ENCODE measurements at places on chromosomes 4 and X.
A peak's percentile ranks its signal among the peaks of the same experiment; 100 is the strongest.

GRCh38 chrX:115588179-115588578 lies 27.2 kb downstream of the PLS3 start:
- no peak for DNase-seq

GRCh38 chr4:69775321-69775867 lies 15.0 kb upstream of the SULT1B1 start:
- no peak for DNase-seq

GRCh38 chr4:25588206-25588605 lies 67.4 kb upstream of the SLC34A2 start:
- DNase-seq = no peak

DNA sequence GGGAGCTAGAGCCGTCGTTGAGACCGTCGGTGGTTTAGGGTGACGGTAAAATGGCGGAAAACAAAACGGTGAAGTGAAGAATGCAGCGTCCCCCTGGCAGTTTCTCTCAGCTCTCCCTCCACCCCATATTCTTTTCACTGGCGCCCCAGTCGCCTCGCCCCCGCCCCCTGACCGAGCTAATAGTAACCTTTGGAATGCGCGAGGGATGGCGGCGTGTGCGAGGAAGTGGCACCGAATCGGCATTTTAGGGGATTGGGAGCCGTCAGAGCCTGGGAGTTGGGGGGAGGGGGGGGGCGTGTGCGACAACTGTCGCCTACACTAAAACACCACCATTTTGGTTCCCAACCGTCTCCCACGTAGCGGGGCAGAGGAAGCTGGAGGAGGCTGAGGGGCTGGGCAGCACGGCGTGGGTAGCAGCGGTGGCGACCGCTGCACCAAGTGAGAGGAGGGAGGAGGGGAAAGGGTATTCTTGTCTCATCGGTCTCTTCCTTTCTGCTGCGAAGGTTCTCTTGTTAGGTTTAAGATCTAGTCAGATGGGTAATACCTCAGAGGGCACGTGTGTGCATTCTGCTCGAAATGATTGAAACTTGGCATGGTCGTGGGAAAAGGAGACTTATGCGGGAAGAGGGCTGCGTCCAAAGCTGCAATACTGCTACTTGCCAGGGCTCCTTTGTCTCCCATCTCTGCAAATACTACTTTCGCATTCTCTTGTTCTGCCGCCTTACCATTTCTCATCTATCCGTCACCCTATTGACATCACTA lies 840 bp downstream of the ZNF711 start:
- no peak for DNase-seq

GRCh38 chr4:47498899-47499298 lies 13.8 kb downstream of the ATP10D start:
- no peak for DNase-seq

DNA sequence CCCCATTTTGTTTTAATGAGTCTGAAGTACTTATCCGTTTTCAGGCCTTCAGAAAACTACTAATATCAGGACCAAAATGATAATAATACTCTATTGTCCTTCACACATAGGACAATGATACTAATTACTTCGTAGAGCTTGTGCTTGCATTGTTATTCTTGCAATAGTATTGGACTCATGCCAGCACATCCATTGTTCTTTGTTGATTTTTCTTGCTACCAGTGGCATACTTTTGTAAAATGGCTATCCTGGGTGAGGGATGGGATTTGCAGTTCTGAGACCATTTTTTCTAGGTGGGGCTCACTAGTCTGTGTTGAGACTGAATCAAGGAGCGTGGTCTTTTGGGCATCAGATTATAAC lies 195.3 kb downstream of the MAML3 start:
- DNase-seq = no peak

- DNase-seq = no peak
Observed at GRCh38 chr4:42646999-42647541, 9.8 kb downstream of the ATP8A1 start.

GRCh38 chrX:39729981-39730661 lies 367.6 kb downstream of the BCOR start:
- DNase-seq = no peak

DNA sequence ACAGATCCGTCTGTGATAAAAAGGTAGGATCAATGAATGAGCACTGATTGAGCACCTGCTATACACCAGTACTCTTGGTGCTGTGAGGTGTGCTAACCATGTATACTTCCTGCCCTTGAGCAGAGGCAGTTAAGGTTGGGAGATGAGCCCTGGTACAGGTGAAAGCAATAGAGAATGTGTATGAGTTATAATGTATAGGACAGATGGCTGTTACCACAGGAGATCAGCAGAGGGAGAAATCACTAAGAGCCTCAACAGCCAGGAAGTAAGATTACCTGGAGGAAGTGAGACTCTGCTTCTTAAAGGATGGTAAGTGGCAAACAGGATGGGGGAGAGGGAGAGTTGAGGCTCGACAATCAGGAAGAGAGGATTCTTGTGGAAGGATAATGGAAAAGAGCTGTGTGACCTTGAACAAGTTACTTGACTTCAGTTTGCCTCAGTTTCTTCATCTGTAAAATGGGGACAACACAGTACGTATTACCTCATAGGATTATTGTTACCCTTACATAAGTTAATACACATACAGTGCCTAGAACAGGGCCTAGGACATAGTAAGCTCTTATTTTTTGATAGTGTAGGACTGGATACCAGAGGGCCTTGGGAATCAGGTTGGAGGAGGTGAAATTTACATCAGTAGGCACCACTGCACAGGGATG lies 9.1 kb downstream of the CXCR3 start:
- no peak for DNase-seq

GRCh38 chr4:151917145-151917734 lies 156.4 kb upstream of the GATB start:
- no peak for DNase-seq

- no peak for DNase-seq
Observed at GRCh38 chr4:86050496-86050895, 309.4 kb downstream of the MAPK10 start.

- no peak for DNase-seq
Observed at GRCh38 chr4:82988323-82988832, 22.2 kb downstream of the LIN54 start.

GRCh38 chrX:70117738-70118137 lies 15.5 kb upstream of the IGBP1 start:
- DNase-seq = no peak

GRCh38 chrX:39117101-39117500 lies 315.8 kb downstream of the MID1IP1 start:
- DNase-seq = no peak

DNA sequence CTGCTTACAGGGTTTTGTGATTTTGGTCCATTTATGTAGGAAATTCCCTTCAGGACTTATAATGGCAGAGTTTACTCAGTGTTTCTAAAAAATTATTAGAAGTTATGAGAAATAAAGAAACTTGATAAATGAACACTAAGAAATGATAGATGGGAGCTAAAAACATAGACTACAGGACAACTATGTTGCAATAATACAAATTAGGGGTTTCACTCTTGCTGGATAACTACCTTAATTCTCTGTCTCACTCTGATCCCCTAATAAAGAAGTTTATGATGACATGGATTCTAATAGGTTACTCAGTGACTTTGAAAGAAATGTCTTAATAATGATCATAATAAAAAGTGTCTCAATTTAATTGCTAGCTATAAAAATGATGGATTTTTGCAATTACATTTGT lies 23.3 kb upstream of the BBS12 start:
- no peak for DNase-seq

DNA sequence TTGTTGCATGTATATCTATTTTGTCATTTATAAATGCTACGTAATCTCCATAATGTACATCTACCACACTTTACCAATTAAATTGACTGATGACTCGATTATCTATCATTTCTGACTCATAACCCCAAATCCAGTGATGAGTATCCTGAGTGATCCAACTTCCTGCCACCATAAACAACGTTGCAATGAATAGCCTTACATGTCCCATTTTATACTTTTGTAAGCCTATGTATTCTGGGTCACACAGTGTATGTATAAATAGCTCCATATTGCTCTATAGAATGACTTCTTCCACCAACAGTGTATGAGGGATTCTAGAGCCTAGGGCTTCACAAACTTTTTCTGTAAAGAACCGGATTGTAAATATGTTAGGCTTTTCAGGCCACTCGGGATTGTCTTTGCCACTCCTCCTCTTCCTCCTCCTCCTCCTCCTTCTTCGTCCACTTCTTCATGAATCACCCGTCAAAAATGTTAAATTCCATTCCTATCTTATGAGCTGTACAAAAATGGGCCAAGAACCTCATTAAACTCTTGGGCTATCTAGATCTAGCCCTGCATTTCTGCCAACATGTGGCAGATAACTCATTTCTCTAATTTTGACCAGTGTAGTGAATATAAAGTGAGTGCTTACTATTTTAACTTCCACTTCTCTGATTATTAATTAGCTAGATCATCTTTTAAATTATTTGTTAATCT lies 672.2 kb upstream of the AMOT start:
- no peak for DNase-seq

DNA sequence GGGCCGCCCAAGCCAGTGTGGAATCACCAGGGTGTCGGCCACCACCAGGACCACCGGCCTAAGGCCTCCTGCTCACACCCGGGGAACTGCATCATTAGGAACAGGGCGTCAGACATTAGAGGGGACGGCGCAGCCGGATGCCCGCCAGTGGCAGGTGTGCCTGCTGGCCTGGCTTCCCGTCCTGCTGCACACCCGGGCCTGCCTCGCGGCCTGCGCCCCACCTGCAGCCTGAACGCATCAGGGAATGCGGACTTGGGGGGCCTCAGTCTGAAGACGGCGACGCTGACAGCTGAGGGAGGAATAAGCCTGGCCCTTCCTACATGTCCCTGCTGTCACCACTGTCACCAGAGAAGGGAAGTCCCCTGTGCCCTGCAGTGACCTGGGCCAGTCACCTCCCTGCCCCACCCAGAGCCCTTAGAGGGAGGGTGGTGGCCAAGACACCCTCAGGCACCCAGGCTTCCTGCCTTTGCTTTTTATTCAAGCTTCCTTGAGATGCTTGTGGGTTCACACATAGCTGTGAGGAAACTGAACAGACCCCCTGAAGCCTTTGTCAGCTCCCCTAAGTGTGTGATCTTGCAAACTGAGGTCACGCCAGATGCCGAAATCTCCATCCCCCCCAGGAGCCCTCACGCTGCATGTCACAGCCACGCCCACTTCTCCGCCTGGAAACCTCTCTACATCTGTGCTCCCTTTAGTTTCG lies 3.2 kb downstream of the DGKQ start:
- DNase-seq = peak; percentile 51

DNA sequence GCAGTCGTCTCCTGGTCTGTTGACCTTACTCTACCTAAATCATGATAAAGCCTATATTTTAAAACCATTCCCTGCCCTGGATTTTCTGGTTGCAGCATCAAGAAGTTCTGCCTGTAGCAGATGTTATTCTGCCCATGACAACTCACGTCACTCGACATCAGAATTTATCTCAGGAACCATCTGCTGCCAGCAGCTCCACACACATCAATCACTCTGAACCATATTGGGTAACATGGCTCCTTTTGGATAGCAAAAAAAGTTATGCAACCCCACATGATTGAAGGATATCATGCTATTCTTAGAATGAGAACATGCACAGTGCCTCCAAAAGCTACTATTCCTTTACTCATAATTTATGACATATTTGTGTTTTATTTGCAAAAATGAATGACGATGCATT lies 341.4 kb downstream of the DHRSX start:
- no peak for DNase-seq

- DNase-seq = no peak
Observed at GRCh38 chrX:11464836-11465463, 171.7 kb downstream of the AMELX start.

DNA sequence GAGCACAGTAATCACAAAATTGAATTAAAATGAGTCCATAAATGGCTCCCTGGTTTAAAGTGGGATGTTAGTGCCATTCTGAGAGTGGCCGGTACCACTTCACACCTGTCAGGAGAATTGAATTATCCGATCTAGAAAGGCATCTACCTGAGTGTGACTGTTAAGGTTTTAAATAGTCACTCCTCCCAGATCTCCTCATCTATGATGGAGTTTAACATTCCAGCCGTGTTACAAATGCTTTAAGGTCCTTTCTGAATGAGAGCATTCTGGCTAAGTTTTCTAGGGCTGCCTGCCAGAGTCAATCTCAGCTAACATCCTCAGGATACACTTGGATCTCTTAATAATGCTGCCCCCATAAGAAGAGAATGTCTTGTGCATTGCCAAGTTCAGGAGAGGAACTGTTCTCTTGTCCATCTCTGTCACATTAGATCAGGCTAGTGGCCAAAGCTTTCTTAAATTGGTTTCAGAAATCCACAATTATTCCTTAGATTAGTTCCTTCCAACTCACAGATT lies 231.1 kb downstream of the SLC39A8 start:
- no peak for DNase-seq

DNA sequence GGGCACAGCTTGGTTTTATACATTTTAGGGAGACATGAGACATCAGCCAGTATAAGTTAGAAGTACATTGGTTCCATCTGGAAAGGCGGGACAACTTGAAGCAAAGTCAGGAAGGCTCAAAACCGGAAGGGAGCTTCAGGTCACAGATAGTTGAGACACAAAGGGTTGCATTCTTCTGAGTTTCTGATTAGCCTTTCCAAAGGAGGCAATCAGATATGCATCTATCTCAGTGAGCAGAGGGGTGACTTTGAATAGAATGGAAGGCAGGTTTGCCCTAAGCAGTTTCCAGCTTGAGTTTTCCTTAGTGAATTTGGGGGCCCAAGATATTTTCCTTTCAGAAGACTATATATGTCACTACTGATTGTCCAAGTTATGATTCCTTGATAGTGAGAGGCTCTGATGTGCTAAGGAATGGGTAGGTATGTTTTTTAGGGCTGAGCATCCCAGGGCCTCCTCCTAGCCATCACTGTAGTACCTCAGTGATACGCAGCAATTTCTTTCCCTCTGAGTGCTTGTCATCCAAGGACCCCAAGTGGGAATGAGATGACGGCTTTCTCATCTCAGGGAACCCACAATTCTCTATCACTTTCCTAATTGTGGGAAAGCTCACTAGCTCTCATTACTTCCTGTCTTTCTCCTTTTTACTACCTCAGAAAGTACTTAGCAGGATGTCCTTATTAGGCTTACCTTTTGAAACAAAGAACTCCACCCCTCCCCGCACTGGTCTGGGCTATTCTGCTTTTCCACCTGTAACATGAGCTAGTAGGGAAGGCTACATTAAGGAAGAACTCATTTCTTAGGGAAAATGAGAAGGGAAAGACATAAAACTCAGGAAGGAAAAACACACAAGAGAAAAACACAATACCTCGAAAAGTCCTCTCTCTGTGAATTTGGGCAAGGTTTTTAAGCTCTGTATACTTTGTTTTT lies 632.7 kb downstream of the RAPGEF2 start:
- no peak for DNase-seq

- no peak for DNase-seq
Observed at GRCh38 chrX:40152741-40153344, 55.1 kb upstream of the BCOR start.
